CD4-positive, alpha-beta T cell treated with Interferon alpha-2 for 1 hour (primary cell): ENCODE measurements at places on chromosomes 3 and 15.

DNA sequence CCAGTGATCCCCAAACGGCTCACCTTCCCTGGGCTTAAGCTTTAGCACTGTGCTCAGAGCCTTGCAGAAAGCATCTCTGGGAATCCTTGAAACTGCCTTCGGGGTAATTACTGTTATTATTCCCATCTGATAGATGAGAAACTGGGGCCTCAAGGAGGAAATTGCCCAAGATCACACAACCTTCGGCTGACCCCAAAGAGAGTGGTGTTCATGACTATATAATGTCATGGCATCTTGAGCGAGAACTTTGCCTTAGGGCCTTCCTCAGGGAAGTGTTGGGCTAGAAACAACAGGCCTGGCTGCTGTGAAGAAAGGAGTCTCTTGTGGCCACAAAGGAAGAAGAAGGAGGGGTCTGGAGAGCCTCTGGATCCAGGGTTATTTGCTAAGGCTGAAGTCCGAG, 388.7 kb upstream of the CFAP20DC start:
- DNase-seq, result no peak

GRCh38 chr3:52226229-52226817, 878 bp upstream of the TLR9 start:
- DNase-seq, result no peak

DNA sequence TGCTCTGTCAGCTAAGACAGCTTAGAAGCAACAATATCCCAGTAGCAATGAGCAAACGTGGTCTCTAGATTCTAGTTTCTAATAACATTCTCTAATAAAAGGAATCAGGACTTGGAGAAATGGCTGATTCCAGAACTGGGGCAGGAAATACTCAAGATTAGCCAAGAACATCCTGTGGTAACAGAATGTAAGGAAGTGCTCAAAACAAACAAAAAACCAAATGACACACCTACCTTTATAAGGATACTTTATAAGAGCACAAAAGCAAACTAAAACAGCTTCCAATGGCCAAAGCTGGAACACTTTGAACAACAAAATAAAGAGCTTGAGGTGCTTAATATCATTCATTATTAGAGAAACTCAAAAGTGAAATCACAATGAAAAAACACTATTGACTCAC, 33.1 kb upstream of the EIF5A2 start:
- no peak for DNase-seq

GRCh38 chr15:56950979-56951378, 32.5 kb downstream of the TCF12 start:
- no peak for DNase-seq

- DNase-seq, result peak; percentile 51
Observed at GRCh38 chr15:58545307-58546065, 113.7 kb downstream of the LIPC start.

DNA sequence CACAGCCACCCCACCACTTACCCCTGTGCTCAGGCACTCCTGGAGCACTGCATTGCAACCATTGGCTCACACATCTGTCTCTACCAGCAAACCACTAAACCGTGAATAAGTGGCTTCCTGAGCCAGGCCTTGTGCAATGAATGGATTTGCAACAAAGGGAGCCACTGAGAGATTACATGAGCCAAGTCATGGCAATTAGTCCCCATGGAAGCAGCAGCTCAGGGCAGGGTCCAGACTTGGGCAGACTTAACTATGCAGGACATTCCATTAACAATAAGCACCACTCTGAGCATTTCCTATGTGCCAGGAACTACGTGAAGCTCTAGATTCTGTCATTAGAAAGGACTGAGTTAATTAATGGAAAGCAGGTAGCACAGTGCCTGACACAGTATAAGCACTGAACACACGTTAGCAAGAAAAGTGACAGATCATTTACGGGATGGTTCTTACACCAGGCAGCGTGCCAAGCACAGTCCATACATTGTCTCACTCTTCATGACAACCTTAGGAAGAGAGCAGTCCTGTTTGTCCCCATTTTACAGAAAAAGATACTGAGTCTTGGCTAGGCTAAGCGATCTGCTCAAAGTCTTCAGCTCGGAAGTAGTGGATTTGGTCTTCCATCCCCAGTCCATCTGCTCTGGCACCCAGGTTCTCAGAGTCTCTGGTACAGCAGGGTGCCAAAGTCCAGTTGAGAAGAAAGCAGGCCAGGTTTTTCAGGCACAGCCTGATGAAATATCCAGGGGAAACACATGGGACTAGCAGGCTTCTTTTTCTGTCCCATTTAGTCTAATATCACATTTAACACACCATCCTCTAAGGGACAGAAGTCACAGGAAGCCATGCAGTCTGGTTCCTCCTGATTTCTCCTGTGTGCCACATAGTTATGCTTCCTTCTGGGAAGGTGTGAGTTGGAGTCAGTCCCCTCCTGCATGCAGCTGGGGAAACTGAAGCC, 44.1 kb downstream of the LIPC start:
- no peak for DNase-seq

- no peak for DNase-seq
Observed at GRCh38 chr3:181862502-181862901, 150.8 kb downstream of the SOX2 start.

GRCh38 chr3:33577588-33577987, 137.4 kb upstream of the UBP1 start:
- no peak for DNase-seq

GRCh38 chr3:130014526-130014925, 40.0 kb downstream of the TRH start:
- no peak for DNase-seq

GRCh38 chr15:84836844-84837243, 19.7 kb downstream of the ALPK3 start:
- DNase-seq, result no peak

DNA sequence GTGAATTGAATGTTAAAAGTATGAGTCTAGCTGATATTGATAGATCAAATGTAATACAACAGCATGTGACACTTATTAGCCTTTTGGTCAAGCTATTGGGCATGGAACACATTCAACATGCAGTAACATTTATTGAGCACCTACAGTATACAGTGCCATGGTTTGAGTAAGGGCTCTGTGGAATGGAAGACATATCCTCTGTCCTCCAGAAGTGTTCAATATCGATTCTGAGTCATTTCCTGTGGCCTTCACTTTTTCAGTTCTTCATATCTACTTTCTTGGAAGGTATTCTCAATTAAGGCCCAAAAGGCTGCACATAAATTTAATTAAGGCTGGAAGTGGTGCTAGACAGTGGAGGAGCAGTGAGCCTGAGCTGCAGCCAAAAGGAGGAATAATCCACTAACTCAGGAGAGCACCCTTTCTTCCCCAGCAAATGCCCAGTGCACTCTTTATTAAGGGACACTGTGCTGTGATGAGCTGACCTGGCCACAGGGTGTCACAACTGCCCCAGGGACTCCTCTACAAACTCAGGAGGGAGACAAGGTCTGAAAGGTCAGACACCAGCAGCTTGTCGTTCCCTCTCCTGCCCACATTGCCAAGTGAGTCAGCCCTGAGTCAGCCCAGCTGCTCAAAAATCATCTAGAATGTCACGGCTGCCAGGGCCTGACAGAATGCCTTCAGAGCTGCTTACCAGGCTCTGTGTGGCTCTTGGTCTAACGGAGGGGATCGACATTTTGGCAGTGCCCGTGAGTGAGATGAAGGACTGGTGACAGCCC, 544.8 kb downstream of the AGBL1 start:
- DNase-seq, result peak; percentile 29

GRCh38 chr3:122298239-122298638, 26.8 kb upstream of the CSTA start:
- DNase-seq, result no peak
